Bronchus fibroblast of lung (primary cell): ENCODE measurements at places on chromosomes 3 and 15. TPM values are rescaled to one million over a fixed set of nuclear protein-coding genes. Genes with fewer than 3 reads are reported as not detected.

RBPMS2 gene
- 0.34 and 0.59 TPM in 2 replicates for total RNA-seq

HYAL1 gene
- 3.1 and 3.4 TPM in 2 replicates for total RNA-seq

TM4SF1 gene
- total RNA-seq, result 155 and 173 TPM in 2 replicates

MITF gene
- 4.6 and 5.4 TPM in 2 replicates for total RNA-seq

EIF4E3 gene
- 1.6 and 1.8 TPM in 2 replicates for total RNA-seq

SLC28A1 gene
- total RNA-seq, result not detected in 2 replicates

WDR93 gene
- total RNA-seq, result 0.15 TPM in 1 of 2 replicates, not detected in the other

CRYGS gene
- total RNA-seq, result 0.34 and 0.59 TPM in 2 replicates

GOLGA8G gene
- not detected in 2 replicates for total RNA-seq

CSNK1G1 gene
- total RNA-seq, result 8.6 and 8.8 TPM in 2 replicates

LOXL1 gene
- total RNA-seq, result 112 and 113 TPM in 2 replicates

XCR1 gene
- not detected in 2 replicates for total RNA-seq

MUC20 gene
- under 0.01 and 0.15 TPM in 2 replicates for total RNA-seq

ZNF654 gene
- 1.8 and 3.0 TPM in 2 replicates for total RNA-seq

AGTR1 gene
- total RNA-seq, result 2.7 and 2.8 TPM in 2 replicates

POPDC2 gene
- not detected in 2 replicates for total RNA-seq

MFGE8 gene
- total RNA-seq, result 87.6 and 90.8 TPM in 2 replicates

SEMA3B gene
- 14.3 and 15.3 TPM in 2 replicates for total RNA-seq

IL20RB gene
- total RNA-seq, result 2.2 and 3.0 TPM in 2 replicates

SNX22 gene
- total RNA-seq, result under 0.01 and 0.17 TPM in 2 replicates

CLDN18 gene
- total RNA-seq, result not detected in 2 replicates

CD86 gene
- not detected in 2 replicates for total RNA-seq

RLBP1 gene
- total RNA-seq, result not detected in 2 replicates

COL8A1 gene
- 84.6 and 85.7 TPM in 2 replicates for total RNA-seq

MOBP gene
- total RNA-seq, result not detected in 2 replicates

SNX33 gene
- total RNA-seq, result 13.3 and 13.7 TPM in 2 replicates

ZBTB47 gene
- 12.1 and 12.8 TPM in 2 replicates for total RNA-seq

CSTA gene
- 1.0 TPM in 1 of 2 replicates, not detected in the other for total RNA-seq

TUSC7 gene
- total RNA-seq, result not detected in 2 replicates

PRTG gene
- 3.4 and 4.2 TPM in 2 replicates for total RNA-seq

XIRP1 gene
- not detected in 2 replicates for total RNA-seq

GPR15 gene
- not detected in 2 replicates for total RNA-seq

HDC gene
- not detected in 2 replicates for total RNA-seq

ZNF106 gene
- total RNA-seq, result 18.9 and 20.2 TPM in 2 replicates

GLT8D1 gene
- total RNA-seq, result 79.7 and 87.9 TPM in 2 replicates

CEMIP gene
- total RNA-seq, result 2.7 and 3.0 TPM in 2 replicates

CAV3 gene
- not detected in 2 replicates for total RNA-seq

THBS1 gene
- 89.2 and 99.2 TPM in 2 replicates for total RNA-seq

FSIP1 gene
- total RNA-seq, result 0.15 and 0.17 TPM in 2 replicates

SLC27A2 gene
- total RNA-seq, result under 0.01 and 0.50 TPM in 2 replicates

KCNMB3 gene
- total RNA-seq, result 0.34 and 0.89 TPM in 2 replicates
